Sigmoid colon (tissue), 7 donors: ENCODE measurements at places on chromosomes 12 and 14. TPM values are rescaled to one million over a fixed set of nuclear protein-coding genes. Genes with fewer than 3 reads are reported as not detected.
A peak's percentile ranks its signal among the peaks of the same experiment; 100 is the strongest.

The OTX2 gene
- polyA plus RNA-seq = not detected

The SLC7A7 gene
- polyA plus RNA-seq = 22.7 TPM

The CDC42BPB gene
- polyA plus RNA-seq = 24.0 TPM

DNA sequence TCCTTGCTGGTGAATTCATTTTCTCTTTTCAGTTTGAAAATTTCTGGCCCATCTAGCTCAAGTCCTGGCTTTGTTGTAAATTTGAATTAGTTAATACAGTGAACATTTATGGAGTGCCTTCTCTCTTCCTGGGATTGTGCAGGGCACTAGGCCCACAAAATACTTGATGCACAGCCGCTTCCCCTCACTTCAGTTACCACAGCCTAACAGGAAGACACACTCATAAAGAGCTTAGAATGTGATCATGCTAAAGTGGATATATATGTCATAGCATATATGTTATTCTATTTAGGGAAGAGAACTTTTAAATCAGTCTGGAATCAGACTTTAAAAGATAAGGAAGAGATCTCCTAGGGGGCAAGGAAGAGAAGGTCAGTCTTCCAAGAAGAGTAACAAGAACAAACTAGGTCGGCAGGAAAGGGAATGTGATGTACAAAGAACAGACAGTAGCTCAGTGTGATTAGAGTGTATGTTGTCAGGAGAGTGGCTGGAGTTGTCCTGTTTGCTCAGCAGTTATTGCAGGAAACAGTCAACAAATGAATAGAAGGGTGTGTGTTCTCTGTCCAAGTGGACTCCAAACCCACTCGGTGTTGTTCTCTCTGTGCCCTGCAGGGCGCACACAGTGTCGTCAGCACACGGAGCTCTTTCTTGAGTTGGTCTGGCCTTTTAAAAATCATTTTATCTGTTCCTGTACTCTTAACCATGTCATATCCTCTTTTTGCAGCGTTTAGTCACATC is 74.4 kb downstream of the DAAM1 start:
- DNase-seq = no peak

GRCh38 chr14:73764406-73765280 is 50.5 kb upstream of the PNMA1 start:
- peak; percentile 86 for DNase-seq
